ENCODE measurements at places on chromosomes 16 and 17. TPM values are rescaled to one million over a fixed set of nuclear protein-coding genes. Genes with fewer than 3 reads are reported as not detected.
A peak's percentile ranks its signal among the peaks of the same experiment; 100 is the strongest.

DNA sequence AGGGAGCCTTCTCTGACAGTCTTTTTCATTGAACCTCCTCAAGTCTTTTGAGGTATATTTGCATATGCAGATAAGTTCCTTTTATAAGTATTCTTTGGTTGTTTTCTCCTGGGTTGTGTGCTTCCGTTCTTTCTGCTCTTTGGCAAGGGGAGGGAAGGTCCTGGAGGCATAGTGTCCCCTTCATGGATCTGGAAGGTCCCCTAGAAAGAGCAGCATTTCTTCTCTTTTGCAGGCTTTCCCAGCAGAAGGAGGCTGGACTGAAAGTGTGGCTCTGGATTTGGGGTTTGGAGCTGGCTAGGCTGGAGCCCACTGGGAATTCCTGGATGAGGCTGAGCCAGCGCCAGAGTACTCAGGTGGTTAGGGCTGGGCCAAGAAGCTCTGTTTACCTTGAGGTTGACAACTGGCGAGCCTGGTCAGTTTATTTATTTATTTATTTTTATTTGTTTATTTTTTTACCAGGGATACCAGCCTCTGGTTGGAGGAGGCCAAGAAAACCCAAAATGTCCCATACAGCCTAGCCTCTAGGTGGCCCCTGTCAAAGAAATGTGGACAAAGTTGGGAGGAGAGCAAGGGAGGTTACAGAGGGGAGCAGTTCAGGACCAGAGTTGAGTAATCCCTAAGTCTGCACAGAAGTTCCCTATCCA is 5.4 kb upstream of the TOP2A start:
- DNase-seq, result peak; percentile 9

GRCh38 chr16:51971184-51971583 is 575.8 kb downstream of the TOX3 start:
- DNase-seq, result peak; percentile 33

- DNase-seq, result no peak
These were observed 6.3 kb downstream of the C17orf50 start for GRCh38 chr17:35766903-35767510.

GRCh38 chr17:9432934-9433421 is 142.6 kb downstream of the STX8 start:
- DNase-seq, result no peak

CFAP97D1 gene
- total RNA-seq, result not detected

PERCC1 gene
- total RNA-seq, result not detected

NCBP3 gene
- total RNA-seq, result 9.7 TPM

Measured in RPMI7951 (cell line).